ENCODE measurements at places on chromosomes 12 and 14.

- no peak for DNase-seq
Measured at GRCh38 chr14:90649083-90649482, 167.1 kb downstream of the TTC7B start.

GRCh38 chr12:103540319-103540718, 44.6 kb upstream of the C12orf42 start:
- DNase-seq: no peak

GRCh38 chr14:82587226-82587625, 1053.6 kb upstream of the SEL1L start:
- DNase-seq: no peak

DNA sequence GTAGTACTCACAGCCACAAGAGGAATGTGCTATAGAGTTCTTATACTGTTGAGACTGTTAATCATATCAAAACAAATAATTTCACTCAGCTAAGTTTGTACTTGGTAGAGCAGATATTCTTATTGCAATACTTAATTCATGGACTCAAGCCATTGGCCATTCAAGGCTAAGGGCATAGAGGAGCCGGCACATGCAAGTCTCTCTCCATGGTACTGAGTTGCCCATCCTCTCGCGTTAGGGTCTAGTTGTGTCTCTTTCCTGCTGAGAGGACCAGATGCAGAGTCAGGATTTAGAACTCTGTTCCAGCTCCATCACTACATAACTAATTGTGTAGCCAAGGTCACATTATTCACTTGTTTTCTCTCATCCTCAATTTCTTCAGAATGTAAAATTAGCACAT, 14.4 kb upstream of the TUNAR start:
- no peak for DNase-seq

DNA sequence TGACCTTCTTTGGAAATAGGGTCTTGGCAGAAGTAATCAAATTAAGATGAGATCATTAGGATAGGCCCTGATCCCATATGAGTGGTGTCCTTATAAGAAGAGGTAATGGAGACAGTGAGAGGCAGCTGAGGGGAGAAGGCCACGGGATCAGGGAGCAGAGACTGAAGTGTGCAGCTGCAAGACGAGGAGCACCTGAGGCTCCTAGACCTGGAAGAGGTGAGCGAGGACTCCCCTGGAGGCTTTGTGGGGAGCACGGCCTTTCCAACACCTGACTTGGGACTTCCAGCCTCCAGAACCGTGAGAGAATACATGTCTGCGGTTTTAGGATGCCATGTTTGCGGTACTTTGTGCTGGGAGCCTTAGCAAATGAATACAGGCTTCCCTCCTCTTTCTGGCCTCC, 37.5 kb downstream of the LRTM2 start:
- DNase-seq: no peak

GRCh38 chr14:40847480-40847879, 759.2 kb upstream of the LRFN5 start:
- DNase-seq: no peak

DNA sequence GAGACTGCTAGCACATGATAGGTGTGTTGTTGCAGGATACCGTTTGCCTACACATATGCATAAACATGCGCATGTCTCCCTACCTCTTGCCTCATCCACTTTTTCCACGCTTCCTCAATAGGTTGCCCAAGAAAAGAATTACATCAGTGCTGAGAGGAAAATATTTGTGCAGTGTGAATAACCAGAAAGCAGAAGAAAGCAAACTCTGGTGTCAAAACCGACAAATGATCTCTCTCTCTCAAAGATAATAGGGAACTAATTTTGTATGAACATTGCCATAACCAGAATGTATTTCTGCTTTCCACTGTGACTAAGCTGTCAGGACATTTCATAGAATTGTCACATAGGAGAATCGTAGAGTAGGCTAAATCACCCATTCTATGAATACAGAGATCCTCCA, 1.3 kb downstream of the CLEC7A start:
- no peak for DNase-seq

- no peak for DNase-seq
Measured at GRCh38 chr14:89625731-89626232, 208.7 kb upstream of the FOXN3 start.

- no peak for DNase-seq
Measured at GRCh38 chr14:64400829-64401459, 12.8 kb downstream of the MTHFD1 start.

DNA sequence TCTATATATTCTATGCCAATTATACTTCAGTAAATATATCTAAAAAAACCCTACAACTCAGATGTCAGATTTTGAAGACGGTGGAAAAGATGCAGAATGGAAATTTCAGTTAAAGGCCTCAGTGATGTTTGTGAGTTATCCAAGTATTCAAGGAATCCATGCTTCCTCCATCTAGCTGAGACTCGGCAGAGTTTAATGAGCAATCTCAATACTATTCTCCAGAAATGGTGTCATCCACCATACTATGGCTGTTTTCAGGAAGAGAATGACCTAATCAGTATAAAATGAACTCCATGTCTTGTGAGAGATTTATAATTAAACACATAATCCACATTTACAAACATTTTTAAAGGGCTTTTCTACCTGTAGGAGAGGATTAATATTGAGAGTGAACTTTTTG, 66.0 kb downstream of the KLHL28 start:
- DNase-seq: peak; percentile 48

GRCh38 chr12:130084359-130084758, 77.9 kb upstream of the FZD10 start:
- DNase-seq: no peak

- DNase-seq: no peak
Measured at GRCh38 chr12:124687917-124688316, 120.5 kb upstream of the NCOR2 start.

DNA sequence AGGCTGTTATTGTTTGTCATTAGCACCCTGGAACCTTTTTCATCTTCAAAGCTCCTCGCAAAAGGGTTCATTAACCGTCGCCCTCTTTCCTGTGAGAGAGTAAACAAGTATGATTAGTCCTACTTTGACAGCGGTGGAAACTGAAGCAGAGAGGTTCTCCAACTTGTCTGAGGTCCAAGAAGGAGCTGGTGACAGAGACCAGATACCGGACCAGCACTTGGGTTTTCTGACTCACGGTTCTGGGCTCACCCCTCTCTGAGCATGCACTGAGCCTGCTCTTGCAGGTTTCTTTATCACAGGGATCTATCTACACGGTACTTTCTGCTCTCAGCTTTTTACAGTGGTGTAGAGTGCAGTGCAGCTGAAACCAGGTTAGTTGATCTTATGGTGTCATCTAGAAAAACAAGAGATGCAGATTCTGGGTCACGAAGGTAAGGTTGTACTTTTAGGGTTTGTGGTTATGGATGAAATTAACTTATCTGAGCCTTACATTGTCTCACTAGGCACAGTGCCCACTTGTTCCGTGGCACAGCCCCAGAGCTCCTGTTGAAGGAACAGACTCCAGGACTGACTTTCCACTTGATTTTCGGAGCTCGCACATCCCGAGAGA, 62.1 kb downstream of the PPP2R5C start:
- DNase-seq: no peak

- no peak for DNase-seq
Measured at GRCh38 chr14:88029500-88029899, 24.6 kb downstream of the GPR65 start.

- DNase-seq: no peak
Measured at GRCh38 chr14:99677231-99678140, 6.6 kb upstream of the CYP46A1 start.

DNA sequence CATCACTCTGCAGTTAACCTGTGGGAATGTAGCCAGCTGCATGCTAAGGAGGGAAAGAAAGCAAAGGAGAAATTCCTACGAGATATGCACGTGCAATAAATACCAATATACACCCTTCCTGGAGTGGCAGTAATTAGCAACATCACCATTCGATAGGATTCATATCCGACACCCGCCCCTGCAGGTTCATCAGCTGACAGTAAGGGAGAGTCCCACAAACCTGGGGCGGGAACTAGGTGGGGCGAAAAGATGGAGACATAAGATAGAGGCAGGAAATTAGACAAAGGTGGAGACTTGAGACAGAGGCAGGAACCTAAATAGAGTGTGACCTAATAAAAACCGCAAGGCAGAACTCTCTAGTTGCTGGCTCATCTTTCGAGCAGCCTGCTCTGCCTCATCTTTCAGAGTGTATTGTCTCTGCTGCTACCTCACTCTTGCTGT, 51.6 kb downstream of the PLEKHG3 start:
- DNase-seq: peak; percentile 40

DNA sequence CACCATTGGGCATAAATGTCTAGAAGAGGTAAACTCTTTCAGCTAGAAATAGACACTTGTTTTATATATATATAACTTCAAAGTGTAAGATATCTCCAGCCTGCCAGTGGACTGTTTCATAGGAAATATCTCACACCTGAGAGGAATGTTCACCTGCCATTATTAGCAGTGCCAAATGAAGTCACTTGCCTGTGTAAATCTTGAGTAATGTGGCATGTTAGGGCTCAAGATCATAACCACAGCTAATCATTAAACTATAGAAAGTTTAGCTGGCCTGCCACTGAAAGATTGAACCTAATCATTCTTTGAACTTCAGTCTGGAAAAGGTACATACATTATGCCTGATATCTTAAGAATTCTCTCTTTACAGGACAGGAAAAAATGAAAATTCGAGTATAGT, 25.5 kb upstream of the KCNJ8 start:
- no peak for DNase-seq

DNA sequence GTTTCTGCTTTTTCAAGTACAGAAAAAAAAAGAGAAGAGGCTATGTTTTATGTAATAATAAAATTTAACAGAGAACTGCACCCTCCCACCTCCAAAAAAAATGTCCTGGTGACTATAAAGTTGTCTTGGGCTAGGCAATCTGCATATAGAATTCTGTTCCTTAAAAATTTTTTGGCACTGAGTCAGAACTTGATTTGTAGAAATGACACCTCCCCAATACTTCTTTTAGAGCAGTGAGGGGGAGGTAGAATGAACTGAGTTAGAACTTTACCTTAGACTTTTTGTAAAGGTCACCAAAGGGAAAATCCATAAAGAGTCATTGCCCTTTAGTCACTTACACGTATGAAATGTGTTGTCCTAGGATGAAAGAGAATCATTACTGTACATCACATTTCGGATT, 80.0 kb downstream of the BTG1 start:
- no peak for DNase-seq

GRCh38 chr14:102662636-102663430, 70.4 kb downstream of the RCOR1 start:
- no peak for DNase-seq

DNA sequence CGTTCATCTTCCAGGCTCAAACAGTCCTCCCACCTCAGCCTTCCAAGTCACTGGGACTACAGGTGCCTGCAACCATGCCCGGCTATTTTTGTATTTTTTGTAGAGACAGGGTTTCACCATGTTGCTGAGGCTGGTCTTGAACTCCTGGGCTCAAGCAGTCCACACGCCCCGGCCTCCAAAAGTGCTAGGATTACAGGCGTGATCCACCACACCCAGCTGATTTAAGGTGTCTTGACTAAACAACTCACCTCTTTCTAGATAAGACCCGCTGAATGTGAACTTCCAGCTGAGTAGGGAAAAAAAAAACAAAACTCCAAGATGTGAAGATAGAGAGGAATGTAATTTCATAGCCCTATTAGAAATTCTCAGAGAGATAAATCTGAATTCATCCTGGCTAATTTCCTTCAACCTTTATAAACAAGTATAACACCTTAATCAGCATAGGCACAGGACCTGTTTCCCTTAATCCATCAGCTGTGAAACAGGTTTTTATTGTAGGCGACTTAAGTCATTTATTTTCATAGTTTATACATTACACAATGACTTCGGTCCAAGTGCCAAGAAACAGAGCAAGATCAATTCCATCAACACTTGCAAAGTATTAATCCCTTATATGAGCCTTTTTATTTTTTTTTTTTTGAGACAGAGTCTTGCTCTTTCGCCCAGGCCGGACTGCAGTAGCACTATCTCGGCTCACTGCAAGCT, 51.5 kb downstream of the HCAR2 start:
- no peak for DNase-seq

Measured in RCC 7860 (cell line).